ENCODE measurements at places on chromosomes 16 and 17.

DNA sequence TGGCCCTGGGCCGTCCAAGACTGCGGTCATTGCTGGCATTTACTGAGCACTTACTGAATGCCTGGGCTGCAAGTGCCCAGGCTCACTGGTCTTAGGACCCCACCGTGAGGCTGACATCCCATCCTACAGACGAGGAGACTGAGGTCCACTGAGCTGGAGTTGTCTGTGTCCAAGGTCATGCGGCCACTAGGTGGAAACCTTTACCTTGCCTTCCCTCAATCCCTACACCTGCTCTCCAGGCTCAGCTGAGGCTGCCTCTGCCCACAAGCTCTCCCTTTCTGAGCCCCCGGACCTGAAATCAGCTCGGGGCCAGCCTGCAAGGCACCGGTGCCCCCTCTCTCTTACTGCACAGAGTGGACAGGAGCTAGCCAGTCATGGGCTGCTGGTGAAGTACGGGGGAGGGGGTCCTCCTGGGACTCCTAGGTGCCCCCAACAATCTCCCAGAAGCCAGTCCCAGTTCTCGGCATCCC is 1.5 kb downstream of the CASKIN1 start:
- no peak for DNase-seq

DNA sequence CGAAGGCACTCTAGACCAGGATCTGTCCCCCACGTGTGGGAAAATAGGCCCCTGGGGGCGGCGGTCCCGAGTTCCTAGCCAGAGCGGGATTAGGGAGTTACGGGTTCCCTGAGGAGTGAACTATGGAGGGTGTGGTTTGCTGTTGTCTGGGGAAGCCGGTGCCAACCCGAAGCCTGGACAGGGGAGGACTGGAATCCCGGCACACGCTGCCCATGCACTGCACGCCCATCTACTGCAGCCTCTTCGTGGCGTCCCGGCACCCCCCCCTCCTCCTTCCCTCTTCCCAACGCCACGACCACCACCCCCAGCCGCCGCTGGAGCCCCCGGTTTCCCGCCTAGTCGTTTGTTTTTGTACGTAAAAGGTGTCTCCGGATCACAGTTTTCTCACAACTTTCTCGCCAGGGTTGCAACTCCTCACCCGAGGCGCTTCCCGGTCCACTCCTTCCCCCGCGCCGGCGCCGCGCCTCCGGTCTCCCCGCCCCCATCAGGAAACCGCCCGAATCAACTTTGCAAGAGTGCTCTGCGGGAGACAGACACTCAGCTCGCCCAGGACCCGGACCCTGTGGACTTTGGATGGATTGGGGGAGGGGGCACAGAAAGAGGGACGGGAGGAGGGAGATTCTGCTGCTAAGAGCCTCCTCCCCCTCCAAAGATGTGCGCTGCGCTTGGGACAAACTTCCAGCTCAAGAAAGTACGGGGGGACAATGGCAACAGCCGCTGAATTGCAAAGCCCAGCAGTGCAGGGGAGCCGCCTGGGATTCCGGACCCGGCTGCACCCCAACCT is 1.4 kb upstream of the LHX1 start:
- no peak for DNase-seq

DNA sequence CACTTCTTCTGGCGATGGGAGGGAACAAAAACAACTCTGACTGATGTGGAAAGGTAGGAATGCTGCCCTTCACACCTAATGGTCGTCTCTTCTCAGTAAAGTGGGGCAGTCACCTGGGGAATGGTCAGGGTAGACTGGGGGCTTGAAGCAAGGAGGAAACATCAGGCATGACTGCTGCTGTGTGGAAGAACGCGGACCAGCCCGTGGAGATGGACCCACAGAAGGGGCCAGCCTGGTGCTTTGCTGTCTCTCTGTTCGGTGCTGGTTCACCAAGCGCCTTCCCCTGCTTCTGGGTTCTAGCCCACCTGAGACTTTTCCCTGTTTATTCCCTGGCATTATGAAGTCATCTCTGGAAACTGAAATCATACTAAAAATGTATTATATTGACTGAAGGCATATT is 96.2 kb upstream of the DNAH17 start:
- no peak for DNase-seq

DNA sequence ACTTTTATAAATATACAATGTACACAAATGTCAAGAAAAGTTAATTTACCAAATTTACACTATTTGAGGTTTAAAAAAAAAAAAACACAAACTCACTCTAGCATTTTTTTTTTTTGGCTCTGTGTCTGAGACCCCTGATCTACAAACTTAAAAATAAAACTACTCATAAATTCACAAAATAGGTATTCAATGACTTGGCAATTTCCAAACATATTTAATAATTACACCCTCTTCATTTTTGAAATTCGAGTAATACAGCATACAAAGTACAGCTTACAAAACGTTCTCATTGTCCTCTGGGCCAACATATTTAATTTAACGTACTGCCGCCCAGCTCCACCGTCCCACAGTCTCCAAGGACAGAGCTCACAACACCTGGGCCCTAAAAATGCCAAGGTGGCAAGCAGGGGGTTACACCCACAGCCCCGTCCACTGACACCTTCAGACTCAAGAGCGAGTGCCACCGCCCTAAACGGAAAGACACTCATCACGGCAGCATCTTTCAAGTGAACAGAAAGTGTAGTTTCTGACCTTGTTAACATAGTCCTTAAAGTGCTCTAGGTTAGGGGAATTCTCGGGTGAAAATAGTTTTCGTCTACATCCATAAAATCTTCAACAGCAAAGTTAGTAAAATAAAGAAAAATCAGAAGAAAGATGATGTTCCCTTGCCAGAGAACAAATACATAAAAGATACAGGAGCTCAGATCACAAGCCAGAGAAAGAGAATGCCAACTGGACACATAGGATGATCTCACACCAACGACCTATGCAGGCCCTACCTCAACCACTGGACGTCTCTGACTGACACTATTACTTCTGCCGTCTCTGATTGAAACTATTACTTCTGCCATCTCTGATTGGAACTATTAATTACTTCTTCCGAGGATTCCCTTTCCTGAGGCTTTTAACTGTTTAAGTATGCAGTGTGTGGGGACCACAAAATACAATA is 4.2 kb downstream of the ADCY9 start:
- DNase-seq = no peak

DNA sequence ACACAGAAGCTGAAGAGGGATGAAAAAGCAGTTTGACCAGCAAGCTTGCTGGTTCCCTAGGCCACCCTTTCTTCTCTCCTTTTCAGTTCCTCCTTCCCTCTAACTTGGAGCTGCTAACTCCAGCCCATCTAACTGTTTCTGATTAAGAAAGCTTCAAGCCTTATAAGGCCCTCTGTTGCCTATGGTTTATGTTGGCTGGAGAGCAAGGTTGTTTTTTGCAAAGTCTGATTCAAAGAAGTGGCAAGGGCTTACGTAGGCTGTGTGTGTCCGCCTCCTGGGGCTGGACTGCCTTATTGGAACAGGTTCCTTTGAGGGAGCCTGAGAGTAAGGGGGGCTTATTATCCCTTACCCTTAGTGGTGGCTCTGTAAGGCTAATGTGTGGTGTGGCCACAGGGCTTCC is 7.1 kb downstream of the AKAP1 start:
- DNase-seq = no peak

- DNase-seq = no peak
Observed at GRCh38 chr17:45168991-45169752, 7.5 kb downstream of the HEXIM2 start.

- DNase-seq = no peak
Observed at GRCh38 chr16:73021866-73022495, 25.9 kb downstream of the ZFHX3 start.

DNA sequence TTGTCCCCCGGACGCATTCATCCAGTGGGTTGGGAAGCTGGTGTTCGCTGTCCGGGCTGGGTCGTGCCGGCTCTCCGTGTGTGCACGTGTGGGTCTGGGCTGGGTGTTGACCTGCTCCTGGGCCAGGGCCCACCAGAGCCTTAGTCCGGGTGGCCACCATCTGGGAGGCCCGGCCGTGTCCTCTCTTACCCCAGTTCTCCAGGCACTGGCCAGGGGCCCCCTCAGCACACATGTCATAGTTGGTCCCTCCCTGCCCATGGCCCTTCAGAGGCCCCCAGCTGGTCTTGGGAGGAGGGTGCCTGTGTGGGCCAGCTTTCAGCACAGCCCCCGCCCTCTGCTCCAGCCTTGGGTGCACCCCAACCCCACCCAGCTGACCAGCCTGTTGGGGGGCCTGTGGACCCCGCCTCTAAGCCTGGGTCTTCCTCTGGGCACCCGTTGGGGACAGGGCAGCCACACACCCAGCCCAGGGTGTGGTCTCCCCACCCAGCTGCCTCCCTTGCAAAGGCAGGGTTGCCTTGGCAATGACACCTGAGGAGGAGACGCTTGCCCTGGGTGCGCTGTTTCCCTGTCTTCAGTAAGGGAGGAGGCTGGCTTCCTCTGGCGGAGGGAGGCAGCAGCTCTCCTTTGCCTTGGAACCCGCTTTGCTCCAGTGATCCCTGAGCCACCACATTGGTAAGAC is 77.4 kb downstream of the JPH3 start:
- no peak for DNase-seq

GRCh38 chr17:63649813-63650212 is 27.6 kb downstream of the MAP3K3 start:
- no peak for DNase-seq

- no peak for DNase-seq
Observed at GRCh38 chr17:55342800-55343585, 78.2 kb downstream of the HLF start.
